ENCODE measurements at places on chromosomes 2 and 18. TPM values are rescaled to one million over a fixed set of nuclear protein-coding genes. Genes with fewer than 3 reads are reported as not detected.

DNA sequence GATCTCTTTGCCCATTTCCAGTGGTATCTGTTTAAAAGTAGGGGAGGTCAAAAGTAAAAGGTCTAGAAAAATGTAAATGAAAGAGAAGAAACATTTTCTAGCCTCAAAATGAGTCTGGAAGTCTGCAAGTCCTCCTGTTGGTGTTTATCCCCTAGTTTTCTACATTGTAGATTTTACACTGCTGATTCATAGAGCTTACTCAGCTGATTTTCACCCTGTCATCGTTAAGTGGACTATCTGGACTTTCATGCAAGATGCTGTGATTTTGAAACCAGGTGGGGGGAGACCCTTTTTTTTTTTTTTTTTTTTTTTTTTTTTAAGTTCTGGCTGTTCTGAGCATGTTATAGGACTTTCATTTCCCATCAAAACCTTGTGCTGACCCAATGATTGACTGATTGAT is 10.3 kb downstream of the HOXD3 start:
- DNase-seq = no peak

DNA sequence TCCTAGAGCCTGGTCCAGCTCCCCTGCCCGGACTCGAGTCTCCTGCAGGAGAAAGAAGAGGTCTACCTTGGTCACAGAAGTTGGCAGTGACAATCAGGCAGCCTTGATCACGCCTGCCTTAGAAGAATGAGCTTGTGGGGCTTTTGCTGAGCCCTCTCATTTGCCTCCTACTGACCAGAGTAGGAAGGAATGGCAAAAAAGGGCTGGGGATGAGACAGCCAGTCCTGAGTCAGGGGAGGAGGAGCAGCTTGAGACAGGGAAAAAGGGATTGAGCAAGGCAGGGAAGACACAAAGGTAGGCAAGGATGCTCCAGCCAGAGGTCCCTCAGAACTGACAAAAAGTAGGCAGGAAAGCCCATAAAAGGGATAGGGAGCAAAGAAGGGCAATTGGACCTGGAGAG is 6.0 kb downstream of the WDR54 start:
- DNase-seq = no peak

GRCh38 chr2:203732092-203732952 is 25.9 kb downstream of the CD28 start:
- DNase-seq = no peak

GRCh38 chr2:98876741-98877140 is 59.3 kb downstream of the CRACDL start:
- DNase-seq = no peak

- no peak for DNase-seq
These were observed 208.6 kb downstream of the HRH4 start for GRCh38 chr18:24669015-24669414.

DNA sequence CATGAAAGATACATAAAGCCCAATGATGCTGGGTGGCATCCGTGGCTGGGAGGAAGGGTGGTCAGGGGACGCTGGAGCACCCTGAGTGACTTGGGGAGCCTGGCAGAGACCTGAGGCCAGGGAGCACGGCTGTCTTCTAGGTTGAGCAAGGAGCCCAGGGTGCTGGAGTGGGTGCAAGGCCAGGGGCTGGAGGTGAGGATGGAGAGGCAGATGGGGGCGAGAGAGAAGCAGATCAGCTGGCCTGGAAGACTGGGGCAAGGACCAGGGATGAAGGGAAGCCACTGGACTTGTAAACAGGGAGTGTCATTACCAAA is 52.2 kb downstream of the FAM178B start:
- no peak for DNase-seq

The TMEM169 gene
- total RNA-seq = 2.7 TPM

The KCNK3 gene
- total RNA-seq = 0.13 TPM

The NCKAP1 gene
- 1.3 TPM for total RNA-seq
